ENCODE measurements at places on chromosomes 7 and 10.

GRCh38 chr10:11018432-11018841, 765 bp downstream of the CELF2 start:
- no peak for DNase-seq

- DNase-seq = no peak
These were observed 13.1 kb downstream of the AVPI1 start for GRCh38 chr10:97673736-97674525.

DNA sequence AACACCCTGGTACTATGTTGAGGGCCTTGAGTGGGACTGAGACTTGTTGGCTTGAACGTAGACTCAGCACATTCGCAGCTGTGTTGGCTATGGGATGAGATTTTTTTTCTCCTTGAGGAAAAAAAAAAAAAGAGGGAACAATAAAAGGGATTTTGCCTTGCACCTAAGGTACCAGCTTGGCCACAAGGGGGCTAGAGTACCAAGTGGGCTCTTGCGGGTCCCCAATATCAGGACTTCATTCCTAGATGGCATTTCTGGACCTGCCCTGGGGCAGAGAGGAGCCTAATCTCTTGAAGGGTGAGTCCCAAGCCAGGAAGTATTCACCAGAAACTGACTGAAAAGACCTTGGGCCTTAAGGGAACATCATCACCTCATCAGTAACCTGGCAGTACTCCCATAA, 1083.6 kb upstream of the PHF14 start:
- DNase-seq = no peak

DNA sequence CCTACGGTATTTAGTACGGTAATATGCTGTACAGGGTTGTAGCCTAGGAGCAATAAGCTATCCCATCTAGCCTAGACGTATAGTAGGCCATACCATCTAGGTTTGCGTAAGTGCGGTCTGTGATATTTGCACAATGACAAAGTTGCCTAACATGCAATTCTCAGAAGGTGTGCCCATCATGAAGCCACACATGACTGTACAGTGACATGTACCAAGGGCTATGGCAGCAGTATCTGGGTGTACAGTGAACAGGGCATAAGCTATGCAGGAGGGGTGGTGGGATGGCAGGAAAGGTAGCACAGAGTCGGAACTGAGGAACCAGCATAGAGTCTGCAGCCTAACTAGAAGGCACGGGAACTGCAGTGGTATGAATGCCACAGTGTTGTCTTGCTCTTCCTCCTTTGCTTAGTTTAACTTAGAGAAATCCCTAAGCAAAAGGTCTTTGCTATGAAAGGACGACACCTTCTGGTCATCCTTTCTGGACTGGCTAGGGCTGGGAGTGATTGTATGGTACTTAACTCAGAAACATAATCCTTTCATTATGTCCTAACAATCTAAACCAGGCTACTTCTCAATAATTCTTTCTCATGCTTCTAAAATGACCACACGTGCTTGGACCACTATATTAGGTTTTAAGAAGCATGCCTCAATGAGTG, 93.5 kb downstream of the DYNC1I1 start:
- DNase-seq = no peak

GRCh38 chr7:142759433-142759832, 10.2 kb downstream of the PRSS1 start:
- DNase-seq = no peak

DNA sequence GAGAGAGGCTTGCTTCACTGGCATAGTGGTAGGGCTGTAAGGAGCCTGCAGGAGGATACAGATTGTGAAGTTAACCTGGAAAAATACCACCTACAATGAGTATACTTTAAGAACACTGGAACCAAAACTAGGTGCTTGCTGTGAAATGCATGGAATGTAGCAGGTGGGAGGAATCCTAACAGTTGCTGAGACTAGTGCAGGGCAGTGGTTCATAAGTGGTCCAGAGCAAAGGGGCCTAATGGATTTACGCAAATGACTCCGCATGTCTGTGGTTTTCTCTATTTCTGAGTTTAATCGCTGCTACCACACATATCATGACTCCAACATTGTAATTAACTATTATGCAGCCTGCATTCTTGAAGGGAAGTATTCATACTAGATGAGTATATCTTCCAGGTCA, 218.4 kb downstream of the CHRM2 start:
- no peak for DNase-seq

DNA sequence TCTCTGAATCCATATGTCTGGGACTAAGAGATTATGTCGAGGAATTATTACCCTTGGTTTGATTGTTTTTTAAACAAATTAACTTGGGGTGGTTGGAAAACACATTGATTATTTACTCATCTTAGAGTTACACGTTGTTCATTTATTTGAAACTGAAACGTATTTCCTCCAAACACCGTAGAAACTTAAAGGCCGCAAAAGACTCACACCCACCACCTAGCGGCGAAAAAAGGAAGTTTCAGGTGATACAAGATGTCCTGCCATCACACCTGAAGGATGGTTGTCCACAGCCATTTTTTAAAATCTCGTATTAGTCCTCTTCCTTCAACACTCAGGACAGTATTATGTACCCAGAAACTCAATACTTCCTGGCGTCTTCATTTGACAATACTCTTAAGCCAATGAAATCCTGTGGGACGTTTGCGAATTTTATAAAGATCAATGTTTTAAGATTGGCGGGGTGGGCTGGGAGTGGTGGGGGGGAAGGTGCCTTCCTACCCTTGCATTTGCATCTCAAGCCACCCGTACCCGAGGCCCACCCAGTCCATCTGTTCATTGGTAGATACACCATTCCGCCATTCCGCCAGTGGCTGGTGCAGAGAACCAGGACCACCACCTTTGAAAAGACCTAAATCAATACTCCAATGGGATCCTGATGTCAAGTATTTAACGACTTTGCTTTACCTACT, 1.4 kb upstream of the LCOR start:
- peak; percentile 49 for DNase-seq

- DNase-seq = no peak
These were observed 19.1 kb downstream of the ADAM8 start for GRCh38 chr10:133257489-133258065.

- no peak for DNase-seq
These were observed 12.7 kb downstream of the ZNF438 start for GRCh38 chr10:31018962-31019361.

DNA sequence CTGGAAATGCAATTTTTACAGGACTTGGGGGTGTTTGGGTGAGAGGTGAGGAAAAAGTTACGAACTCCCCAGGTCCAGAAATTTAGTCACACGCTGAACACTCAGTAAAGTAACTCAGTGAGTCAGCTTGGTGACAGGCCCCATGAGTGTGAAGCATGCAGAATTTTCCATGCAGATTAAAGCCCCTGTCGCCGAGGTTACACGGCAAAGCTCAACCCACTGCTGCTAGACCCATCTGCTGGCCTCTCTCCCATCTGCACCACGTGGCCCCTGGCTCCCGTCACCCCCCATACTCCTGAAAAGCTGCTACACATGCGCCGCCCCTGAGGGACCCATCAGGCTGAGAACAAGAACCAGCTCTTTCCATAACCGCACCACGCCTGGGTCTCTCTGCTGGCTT, 7.0 kb upstream of the MMP21 start:
- DNase-seq = no peak

DNA sequence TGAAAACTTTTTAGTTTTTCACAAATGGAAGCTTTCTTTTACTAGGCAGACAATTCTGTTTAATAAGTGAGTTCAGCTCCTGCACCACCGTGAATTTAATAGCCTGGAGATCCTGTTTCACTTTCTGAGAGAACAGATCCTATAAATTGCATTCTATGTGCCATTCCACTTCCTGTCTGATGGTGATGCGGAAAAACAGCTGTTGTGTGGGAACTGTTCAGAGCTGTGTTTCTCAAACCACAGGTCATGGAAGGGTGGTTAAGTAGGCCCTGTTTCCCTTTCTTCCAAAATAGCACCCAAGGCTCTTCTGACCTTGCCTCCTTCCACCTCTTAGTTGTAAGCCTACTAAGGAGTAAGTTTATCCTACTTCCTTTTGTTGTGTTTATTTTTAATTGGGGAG, 97.2 kb upstream of the DKK1 start:
- DNase-seq = no peak

DNA sequence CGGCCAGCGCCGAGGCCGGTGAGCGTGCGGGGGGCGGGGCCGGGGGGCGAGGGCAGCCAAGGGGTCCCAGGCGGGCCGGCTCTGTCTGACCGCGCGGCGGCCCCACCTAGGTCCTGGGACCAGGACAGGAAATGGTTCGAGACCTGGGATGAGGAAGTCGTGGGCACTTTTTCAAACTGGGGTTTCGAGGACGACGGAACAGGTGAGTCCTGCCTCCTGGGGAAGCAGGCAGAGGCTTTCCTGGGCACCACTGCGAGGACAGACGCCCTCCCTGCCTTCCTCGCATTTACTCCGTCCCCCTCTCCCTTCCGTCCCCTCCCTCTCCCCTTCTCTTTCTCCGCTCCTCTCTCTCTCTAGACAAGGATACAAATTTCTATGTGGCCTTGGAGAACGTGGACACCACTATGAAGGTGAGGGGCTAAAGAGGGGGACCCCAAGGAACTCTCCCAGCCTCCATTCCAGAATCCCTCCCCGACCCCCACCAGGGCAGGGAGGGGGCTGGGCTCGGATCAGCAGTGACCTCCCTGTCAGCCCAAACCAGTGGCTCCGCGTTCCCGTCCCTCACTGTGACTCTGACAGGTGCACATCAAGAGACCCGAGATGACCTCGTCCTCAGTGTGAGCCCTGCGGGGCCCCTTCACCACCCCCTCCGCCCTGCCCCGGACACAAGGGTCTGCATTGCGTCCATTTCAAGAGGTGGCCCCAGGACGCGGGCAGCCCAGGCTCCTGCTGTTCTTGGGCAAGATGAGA, 2.6 kb upstream of the MUC12 start:
- DNase-seq = no peak

DNA sequence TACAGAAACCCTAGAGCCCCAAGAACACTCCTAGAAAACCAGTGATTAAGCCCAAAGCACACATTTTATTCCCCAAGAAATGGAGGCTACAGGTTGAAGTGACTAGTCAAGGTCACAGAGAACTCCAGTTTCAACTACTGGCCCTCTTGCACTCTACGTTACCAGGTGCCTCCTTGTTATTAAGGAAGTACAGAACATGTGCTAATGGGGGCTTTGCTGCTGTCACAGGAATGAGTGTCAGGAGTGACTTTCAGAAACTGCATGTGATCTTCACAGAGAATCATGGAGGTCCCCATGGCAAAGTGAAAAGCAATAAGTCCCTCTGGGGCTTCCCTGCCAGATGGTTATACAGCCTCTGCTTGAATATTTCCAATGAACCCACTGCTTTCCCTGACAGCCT, 19.3 kb downstream of the JAZF1 start:
- no peak for DNase-seq
